ENCODE measurements at places on chromosomes 12 and 14.
A peak's percentile ranks its signal among the peaks of the same experiment; 100 is the strongest.

GRCh38 chr12:120101617-120102016, 14.9 kb downstream of the RAB35 start:
- no peak for DNase-seq

GRCh38 chr12:75739912-75740311, 228.5 kb upstream of the KRR1 start:
- no peak for DNase-seq

DNA sequence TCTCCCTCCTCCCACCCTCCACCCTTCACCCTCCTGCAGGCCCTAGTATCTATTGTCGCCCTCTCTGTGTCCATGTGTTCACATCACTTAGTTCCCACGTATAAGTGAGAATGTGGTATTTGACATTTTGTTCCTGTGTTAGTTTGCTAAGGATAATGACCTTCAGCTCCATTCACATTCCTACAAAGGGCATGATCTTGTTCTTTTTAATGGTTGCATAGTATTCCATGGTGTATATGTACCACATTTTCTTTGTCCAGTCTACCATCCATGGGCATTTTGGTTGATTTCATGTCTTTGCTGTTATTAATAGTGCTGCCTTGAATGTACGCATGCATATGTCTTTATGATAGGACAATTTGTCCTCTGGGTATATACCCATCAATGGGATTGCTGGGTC, 29.6 kb downstream of the C12orf71 start:
- DNase-seq = no peak

GRCh38 chr12:85755760-85756159, 80.4 kb downstream of the RASSF9 start:
- DNase-seq = peak; percentile 0

DNA sequence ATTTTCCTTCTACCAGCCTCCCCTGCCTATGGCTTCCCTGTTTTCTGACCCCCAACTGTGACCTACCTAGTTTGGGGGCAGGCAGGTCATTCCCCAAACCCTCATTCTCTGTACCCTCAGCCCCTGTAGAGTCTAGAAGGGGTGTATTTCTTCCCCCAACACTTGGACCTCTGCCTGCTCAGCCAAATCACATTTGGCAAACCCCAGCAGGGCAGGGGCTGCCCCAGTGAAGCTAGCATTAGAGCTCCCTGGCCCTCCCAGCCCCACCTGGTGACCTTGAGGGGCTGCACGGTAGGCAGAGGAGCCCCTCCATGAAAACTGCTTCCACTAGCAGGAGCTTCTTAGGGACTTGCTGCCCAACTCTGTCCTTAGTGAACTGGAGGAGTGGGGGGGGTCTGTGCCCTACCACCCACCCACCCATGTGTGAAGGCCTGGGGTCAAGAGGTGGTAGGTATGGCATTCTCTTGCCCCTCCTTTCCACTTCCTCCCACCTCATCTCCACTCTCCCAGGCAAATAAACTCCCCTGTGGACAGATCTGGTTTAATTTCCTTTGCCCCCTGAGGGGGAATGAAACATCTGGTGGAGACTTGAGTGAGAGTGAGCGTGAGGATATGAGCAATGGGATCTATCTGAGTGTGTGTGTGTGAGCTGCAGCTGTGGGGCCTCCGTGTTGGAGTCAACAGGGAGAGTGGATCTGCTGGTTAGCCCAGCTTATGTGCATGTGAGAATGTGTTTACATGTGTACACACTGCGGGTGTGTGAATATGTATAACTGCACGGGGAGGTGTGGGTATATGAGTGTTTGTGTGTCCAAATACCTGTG, 1.6 kb downstream of the NXPH4 start:
- DNase-seq = peak; percentile 70

GRCh38 chr12:127501916-127502315, 765.1 kb upstream of the TMEM132C start:
- no peak for DNase-seq

- DNase-seq = no peak
These were observed 90.0 kb downstream of the FBXL14 start for GRCh38 chr12:1504304-1504894.

DNA sequence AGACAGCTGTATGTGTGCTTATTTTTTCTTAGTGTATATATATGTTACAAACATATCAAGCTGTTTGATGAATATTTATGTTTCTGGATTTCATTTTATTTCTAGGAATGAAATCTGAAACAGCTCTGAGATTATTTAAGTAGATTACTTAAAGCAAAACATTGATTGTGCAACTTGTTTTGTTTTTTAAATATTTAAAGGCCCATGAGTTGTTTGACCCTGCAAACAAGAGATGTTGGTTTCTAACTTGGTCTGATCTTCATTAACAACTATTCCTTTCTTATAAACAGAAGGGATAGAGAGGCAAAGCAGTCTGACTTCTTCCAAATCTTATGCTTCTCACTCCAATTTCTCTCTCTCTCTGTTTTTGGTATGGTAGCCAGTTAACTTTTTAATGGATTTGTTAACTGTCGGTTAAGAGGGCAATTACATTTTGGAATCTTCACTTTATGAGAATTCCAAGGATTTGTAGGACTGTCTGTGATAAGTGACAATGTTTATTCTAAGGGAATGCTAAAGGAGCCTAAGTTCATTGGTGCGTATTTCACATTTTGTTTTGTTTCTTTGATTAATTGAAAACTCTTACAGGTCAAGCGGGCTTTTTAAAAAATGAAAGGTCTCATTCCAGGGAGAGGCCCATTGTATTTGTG, 102.6 kb upstream of the HMGA2 start:
- no peak for DNase-seq

- DNase-seq = no peak
These were observed 11.8 kb upstream of the RPL10L start for GRCh38 chr14:46663382-46663781.

DNA sequence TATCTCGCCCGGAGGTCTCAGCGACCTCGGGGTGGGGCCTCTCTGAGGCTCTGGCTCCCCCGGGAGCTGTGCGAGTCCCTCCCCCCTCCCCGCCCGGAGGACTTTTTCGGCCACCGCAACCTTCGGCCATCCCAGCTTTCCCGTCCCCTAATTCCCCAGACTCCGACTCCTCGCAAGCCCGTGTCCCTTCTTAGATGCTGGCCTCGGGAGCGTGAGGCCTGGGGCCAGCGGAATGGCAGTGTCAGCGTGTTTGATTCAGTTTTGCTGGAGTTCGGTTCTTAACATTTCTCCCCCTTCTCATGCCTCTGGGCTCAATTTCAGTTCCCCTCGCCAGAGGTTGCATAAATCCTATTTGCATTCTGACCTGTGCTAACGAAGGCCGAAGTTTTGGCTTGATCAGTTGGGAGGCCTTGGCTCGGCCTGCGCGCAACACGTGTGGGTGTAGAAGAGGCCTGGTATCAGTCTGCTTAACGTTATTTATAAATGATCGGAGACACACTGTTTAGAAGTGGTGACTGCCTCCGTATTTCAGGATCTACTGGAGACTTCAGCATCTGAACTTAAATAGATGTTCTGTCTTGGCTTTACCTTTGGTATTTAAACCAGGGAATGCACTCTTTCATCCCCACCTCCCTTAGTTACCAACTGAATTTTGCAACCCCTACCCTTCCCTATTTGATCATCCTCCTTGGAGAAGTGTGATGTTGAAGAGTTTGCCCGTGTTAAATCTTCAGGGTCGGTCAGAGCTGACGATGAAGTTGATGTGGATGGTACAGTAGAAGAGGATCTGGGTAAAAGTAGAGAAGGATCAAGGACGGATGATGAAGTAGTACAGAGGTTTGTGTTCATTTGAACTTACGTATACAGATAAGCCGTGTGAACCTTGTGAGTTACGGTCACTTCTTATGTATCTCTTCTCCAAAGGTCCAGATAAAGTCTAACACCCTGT, 851 bp downstream of the HSP90B1 start:
- DNase-seq = peak; percentile 30

GRCh38 chr14:32300136-32300535, 29.0 kb upstream of the AKAP6 start:
- DNase-seq = no peak

- no peak for DNase-seq
These were observed 67.2 kb downstream of the KDM2B start for GRCh38 chr12:121513464-121514183.

DNA sequence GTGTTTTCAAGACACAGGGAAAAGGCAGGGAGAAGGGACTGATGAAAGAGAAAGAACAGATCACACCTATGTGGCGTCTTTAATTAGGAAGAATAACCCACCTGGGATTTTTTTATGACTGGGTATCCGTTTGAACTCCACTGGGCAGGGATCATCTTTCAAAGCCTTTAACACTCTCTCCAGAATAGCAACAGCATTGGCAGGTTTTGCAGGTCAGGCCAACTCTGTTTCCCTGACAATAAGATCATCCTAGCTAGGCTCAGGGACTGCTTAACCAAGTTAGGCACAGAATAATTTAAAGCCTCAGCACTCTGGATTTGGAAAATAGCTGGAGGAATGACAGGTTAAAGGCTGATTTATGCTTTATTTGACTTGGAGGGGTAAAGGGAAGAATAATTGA, 117.6 kb downstream of the SUDS3 start:
- DNase-seq = no peak

GRCh38 chr14:55153951-55154350, 24.9 kb downstream of the LGALS3 start:
- DNase-seq = no peak

DNA sequence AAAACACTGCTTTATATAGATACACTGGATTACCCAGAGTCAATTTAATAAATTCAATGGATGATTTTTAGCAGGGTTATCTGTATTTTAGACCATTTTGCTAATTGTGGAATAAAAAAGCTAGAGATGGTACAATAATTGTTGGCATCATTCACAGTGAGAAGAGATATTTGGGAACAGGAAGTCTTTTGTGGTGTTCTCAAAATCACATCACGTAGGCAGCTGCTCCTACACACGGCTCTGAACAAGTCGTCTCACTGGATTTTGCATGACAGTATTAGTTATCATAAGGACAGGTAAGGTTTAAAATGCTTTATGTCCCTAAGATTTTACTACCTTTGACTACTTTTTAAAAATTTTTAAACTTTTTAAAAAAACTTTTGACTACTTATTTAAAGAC, 52.0 kb downstream of the PAPLN start:
- no peak for DNase-seq

DNA sequence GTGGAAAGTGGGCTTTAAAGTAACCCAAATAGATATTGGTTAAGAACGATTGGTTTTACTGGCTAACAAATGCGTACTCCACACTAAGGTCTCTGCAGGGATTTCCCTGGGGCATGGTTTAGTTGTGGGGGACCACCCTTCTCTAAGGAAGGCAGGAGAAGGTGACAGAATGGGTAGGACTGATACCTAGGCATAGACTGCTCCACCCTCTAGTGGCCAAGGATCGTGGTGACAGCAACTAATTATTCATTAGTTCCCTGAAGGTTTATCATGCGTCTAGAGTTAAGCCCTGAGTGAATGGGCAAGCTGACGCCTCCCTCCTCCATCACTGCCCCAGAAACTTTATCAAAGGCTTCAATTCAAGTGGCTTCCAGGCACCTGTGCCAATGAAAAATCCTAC, 9.1 kb downstream of the FAM181A start:
- no peak for DNase-seq

DNA sequence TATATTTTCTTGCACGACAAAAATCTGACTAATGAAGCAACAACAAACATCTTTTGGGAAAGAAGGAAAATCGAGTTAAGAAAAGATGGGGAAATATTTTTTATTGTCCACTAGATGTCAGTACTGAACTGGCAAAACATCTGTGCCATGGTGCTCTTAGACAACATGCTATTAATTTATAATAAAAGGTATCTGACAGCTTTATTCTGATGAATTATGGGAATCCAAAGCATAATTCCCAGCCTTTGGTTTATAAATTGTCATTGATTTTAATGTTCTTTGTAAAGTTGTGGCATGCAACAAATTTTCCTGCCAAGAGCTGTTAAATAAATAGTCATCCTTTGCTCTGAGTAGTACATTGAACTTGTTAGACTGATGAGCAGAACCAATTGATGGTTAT, 231.2 kb downstream of the ETNK1 start:
- DNase-seq = peak; percentile 45

GRCh38 chr12:117111821-117112595, 12.8 kb upstream of the TESC start:
- DNase-seq = no peak

DNA sequence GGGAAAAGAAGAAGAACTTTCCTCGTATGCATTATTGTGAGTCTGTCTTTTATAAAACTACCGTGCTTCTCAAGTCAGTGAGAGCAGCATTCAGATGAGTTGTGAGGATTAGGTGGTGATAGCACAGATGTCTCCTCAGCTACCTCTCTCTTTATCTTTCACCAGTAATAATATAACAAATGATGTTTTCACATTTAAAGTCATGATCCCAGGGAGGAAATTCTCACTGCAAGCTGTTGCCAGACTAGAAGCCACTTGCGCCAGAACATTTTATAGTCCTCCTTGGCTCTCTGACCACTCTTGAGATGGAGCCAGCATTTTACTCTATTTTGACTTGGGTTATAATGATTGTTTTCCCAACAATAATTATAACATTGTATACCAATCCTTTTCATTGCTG, 443.1 kb downstream of the AEBP2 start:
- no peak for DNase-seq

GRCh38 chr12:23238957-23239356, 614.0 kb downstream of the ETNK1 start:
- DNase-seq = no peak

- no peak for DNase-seq
These were observed 29.3 kb upstream of the ZFP36L1 start for GRCh38 chr14:68822132-68822651.

- peak; percentile 65 for DNase-seq
These were observed 67.2 kb upstream of the DIO2 start for GRCh38 chr14:80278293-80279023.
